NCI-H187 treated with DMSO at 0.1 percent for 48 hours (cell line): ENCODE measurements at places on chromosomes 6 and 20.
A peak's percentile ranks its signal among the peaks of the same experiment; 100 is the strongest.

DNA sequence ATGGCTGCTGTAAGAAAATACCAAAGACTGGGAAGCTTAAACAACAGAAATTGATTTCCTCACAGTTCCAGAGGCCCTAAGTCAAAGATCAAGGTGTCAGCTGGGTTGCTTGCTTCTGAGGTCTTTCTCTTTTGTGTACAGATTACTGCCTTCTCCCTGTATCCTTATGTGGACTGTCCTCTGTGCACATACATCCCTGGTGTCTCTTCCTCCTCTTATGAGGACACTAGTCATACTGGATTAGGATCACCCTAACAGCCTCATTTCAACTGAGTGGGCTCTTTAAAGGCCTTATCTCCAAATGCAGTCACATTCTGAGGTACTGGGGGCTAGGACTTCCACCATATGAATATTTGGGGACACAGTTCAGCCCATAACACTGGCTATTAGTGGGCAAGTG lies 130.0 kb upstream of the DTNBP1 start:
- DNase-seq, result no peak

DNA sequence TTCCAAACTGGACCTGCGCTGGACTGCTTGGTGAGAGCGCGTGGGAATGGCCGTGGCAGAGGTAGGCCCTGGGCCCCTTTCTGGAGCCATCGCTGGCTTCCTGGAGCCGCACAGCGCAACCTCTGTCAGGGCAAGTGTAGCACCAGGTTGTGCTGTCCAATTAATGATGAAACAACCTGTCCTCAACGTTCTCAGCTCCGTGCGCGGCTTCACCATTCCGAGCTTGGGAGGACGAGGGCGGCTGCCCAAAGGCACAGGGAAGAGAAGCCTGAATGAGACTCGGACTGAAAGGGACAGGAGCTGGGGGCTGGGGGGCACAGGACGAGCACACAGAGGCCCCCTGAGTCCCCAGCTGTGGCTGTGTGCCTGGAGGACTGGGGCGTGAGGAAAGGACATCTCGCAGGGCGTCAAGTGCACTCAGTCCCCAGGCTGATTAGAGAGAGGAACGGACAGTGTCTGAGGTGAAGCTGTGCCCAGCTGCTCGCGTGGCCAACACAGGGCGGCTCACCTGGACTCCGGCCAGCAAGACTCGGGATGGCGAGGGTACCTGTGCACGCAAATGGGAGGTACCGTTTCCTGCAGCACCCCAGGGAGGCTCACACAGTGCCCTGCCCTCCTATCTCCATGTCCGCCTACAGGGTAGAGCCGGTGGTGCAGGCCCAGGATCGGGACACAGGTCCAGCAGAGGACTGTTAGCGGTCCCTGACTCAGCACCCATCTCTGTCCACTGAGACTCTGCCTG lies 403.3 kb downstream of the TAF4 start:
- DNase-seq, result no peak

DNA sequence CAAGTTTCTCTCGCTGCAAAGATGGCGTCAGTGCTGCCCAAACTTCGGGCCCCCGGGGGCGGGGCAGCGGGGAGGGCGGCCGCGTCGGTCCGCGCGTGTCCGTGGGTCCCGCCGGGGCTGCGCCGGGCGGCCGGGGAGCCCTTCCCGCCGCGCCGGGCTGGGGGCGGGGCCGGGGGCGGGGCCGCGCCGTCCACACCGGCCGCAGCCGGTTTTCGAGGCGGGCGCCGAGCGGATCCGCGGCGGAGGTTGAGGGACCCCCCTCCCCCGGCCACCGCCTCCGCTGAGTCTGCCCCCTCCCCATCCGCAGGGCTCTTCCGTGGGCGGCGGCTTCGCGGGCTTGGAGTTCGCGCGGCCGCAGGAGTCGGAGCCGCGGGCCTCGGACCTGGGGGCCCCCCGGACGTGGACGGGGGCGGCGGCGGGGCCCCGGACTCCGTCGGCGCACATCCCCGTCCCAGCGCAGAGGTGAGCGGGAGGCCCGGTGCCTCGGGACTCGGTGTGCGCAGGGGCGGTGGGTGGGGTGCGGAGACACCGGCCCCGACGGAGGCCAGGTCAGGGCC lies 572 bp downstream of the SLC2A4RG start:
- DNase-seq, result no peak

- no peak for DNase-seq
These were observed 2.1 kb downstream of the CTSZ start for GRCh38 chr20:59004763-59005522.

- DNase-seq, result no peak
These were observed 6.9 kb downstream of the HLA-DPB1 start for GRCh38 chr6:33082702-33083101.

DNA sequence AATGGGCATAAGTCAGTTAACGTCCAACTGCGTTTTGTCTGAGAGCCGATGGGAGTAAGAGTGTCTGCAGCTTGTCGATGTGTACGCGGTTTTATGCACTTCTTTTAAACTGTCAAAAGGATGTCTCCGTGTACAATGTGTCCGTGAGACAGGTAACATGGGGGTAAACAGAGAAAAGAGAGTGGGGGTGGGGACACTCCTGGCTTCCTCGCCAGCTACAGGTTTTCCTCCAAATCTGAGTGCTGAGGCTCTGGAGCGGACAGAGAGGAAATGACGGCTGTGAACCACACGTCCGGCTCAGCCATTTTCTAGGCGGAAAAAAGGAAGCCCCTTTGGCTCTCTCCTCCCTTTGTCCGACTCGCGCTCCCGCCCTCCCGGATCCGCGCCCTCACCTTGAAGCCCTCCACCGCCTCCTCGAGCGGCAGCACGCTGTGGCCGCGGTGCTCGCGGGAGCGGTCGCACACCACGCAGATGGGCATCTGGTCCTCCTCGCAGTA lies 916 bp downstream of the TRIM27 start:
- no peak for DNase-seq

DNA sequence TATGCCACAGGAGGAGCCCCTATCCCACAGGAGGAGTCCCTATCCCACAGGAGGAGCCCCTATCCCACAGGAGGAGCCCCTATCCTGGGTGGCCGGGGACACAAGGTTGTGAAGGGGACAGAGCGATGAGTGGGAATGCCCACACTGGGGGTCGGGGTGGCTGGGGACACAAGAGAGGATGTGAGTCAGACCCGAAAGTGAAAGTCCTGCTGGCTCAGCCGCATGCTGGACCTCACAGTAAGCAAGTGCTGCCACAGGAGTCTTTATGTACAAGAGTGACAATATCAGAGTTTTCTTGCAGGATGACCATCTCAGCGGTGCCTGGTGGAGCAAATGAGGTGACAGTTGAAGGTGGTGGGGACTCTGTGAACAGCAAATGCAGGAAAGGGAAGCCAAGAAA lies 93.7 kb downstream of the PSMB1 start:
- no peak for DNase-seq

- DNase-seq, result no peak
These were observed 95.0 kb upstream of the MLN start for GRCh38 chr6:33898771-33899170.

DNA sequence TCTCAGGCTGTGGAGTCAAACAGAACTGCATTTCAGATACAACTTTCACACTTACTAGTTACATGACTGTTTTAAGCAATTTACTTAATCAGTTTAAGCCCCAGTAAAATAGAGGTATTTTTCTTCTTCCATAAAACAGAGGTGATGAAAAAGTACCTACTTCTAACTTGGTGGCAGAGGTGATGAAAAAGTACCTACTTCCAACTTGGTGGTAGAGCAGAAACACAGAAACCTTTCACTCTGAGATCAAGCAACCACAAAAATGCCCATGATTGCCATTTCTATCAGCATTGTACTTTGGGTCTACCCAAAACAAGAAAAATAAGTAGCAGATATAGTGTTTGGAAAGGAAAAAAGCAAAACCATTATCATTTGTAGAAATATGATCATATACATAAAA lies 148.7 kb downstream of the OPRM1 start:
- DNase-seq, result no peak

DNA sequence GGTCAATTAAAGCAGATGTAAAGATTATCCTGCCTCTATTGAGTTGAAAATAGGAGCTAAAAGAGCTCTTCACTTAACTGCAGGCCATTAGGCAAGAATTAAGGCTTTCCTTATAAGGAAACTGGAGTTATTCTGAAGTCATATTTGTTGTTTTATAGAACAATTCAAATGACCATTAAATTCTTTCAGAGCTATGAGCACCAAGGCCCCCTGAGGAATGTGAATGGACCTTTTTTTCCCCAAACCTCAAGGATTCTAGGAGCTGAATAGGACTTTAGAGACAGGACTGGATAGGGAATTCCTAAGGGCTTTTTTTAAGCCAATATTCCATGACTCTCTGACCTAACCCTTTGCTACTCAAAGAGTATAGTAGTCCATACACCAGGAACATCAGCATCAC lies 565.7 kb upstream of the BTBD3 start:
- peak; percentile 86 for DNase-seq

- no peak for DNase-seq
These were observed 419.3 kb upstream of the HS3ST5 start for GRCh38 chr6:114762145-114762544.

GRCh38 chr20:33791959-33792597 lies 19.1 kb upstream of the CHMP4B start:
- DNase-seq, result no peak

GRCh38 chr6:118489990-118490389 lies 58.1 kb upstream of the PLN start:
- DNase-seq, result no peak

GRCh38 chr6:163620670-163621330 lies 206.3 kb downstream of the QKI start:
- no peak for DNase-seq

- no peak for DNase-seq
These were observed 9.4 kb downstream of the CTNNBL1 start for GRCh38 chr20:37703035-37703845.

- DNase-seq, result no peak
These were observed 33.5 kb downstream of the RPP21 start for GRCh38 chr6:30378290-30378937.

DNA sequence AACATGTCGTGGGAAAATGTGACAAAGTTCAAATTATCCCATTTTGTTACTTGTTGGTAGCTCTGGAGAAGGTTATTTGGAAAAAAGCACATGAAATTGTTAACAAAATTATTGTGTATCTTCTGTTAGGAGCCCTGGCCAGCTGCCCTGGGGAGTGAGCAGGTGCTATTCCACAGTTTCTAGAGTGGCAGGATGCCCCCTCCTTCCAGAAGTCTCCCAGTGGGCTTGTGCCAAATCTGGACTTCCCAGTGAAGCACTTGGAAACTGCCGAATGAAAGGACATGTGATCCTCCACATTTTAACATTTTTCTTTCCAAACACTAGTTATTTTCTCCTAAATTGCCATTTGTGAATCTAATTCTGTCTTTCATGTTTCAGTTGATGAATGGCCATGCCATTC lies 66.9 kb upstream of the CLDN20 start:
- no peak for DNase-seq

DNA sequence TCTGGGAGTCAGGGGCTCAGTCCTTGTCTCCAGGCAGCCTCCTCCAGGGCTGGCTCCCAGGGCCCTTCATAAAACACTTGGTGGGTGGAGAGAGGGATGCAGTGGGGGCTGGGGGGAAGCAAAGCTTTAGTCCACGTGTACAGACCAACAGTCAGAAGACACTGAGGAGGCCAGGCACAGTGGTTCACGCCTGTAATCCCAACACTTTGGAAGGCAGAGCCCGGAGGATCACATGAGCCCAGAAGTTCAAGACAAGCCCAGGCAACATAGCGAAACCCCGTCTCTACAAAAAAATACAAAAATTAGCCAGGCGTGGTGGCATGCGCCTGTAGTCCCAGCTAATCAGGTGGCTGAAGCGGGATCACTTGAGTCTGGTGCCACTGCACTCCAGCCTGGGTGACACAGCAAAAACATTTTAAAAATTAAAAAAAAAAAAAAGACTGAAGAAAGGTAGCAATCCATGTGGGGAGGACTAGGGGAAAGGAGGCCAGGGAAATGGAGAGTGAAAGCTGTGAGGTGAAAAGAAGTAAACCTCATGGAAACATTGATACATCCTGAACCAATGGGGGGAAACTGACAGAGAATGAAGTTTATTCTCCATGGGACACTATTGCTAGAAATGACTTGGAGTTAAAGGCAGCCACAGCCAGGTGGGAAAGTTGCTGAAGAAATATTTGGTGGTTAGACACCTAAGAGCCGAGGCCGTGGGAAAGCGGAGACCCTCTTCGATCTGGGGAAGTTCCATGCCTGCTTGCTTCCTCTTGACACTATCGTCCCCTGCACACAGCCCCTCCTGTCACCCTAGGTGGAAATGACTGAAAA lies 35.4 kb downstream of the PIM1 start:
- DNase-seq, result no peak

DNA sequence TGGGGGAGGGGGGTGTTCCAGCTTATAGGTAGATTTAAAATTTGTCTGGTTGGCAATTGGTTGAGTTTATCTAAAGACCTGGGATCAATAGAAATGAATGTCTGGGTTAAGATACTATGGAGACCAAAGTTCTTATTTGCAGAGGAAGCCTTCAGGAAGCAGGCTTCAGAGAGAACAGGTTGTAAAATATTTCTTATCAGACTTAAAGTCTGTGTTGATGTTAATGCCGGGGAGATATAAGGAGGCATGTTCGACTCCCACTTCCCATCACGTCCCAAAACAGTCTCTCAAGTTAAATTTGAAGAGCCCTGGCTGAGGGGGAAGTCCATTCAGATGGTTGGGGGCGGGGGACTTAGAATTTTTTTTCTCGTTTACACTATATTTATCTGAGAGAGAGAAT lies 12.3 kb upstream of the BLCAP start:
- DNase-seq, result no peak

DNA sequence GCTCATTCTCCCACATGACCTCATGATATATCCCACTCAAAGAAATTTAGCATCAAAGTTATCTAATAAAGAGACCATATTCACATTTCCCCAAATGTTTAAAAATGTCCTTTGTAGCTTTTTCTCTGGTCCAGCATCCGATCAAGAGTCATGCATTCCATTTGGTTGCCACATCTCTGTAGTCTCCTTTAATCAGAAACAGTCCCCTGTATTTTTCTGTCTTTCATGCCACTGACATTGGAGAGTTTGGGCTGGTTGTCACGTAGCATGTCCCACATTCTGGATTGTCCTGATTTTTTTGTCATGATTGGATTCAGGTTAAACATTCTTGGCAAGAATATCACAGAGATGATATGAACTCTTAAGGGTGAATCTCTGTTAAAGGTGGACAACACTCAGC lies 55.7 kb downstream of the SNX5 start:
- no peak for DNase-seq

DNA sequence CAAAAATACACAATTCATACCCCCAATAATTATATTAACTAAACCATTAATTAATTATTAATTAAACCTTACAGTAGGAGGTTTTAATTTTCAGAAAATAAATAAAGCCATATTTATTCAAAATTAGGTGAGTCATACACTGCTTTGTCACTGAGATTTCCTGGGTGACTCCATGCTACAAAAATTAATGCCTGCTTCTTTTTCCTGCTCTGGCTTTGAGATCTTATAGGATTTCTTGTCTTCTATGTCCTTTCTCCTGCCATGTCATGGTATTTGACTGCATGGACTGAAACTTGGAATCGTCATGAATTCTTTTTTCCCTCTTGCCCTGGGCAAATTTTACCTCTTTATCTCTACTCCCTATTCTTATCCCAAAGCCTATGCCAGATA lies 133.2 kb downstream of the PHACTR1 start:
- DNase-seq, result no peak

GRCh38 chr6:98323605-98324004 lies 510.8 kb upstream of the POU3F2 start:
- DNase-seq, result no peak
